ENCODE measurements at places on chromosomes 3 and 15.

GRCh38 chr15:69955240-69955894 lies 142.3 kb downstream of the TLE3 start:
- DNase-seq: no peak

- DNase-seq: no peak
These were observed 623.5 kb upstream of the TBL1XR1 start for GRCh38 chr3:177820683-177821316.

DNA sequence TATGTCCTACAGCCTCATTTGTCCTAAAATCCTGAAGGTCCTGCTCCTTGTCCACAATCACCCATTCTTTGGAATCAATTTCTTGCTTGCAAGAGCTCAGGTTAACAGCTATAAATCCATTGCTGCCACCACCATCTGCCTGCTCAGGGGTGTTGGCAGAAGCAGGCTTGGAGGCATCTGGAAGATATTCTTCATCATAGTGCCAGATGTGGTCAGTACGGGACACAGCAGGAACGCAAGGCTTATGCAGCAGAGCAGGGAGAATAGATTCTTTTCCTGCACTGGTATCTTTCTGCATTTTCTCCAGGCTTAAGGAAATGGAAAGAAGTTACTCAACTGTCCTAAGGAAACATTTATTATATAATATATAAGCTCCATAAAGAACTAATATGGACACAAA lies 38.5 kb upstream of the CDAN1 start:
- DNase-seq: no peak

DNA sequence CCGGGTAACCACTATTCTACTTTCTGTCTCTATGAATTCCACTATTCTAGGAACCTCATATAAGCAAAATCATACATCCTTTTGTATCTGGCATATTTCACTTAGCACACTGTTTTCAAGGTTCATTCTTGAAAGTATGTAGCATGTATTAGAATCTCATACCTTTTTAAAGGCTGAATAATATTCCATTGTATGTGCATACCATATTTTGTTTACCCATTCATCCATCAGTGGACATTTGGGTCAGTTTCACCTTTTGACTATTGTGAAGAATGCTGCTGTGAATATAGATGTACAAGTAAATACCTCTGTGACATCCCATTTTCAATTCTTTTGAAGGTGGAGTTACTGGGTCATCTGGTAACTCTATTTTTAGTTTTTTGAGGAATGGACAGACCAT lies 36.6 kb upstream of the SEC22A start:
- no peak for DNase-seq

DNA sequence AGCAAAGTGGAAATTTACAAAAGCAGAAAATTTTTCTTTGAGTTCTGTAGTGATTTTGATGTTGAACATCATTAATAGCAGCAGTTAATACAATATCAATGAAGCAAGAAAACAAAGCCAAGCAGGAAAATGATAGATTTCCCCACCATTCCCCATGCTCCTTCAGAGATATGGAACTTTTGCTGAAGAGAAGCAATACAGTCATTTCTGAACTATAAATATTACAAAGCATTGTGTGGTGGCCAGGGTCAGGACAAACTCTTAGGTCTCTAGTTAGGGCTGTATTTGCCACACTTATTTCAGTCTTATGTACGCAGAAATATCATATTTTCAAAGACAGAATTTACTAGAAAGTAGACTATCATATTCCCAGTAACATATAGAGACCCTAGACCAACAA lies 88.8 kb upstream of the P3H2 start:
- no peak for DNase-seq
